ENCODE measurements at places on chromosomes 4 and X. TPM values are rescaled to one million over a fixed set of nuclear protein-coding genes. Genes with fewer than 3 reads are reported as not detected.

The CRMP1 gene
- total RNA-seq: 91.4 TPM

The LRIT3 gene
- total RNA-seq: 0.15 TPM

The FGFRL1 gene
- 9.6 TPM for total RNA-seq

The NLGN4X gene
- 17.6 TPM for total RNA-seq

The NPY1R gene
- total RNA-seq: 7.9 TPM
